T-helper 1 cell (primary cell): ENCODE measurements at places on chromosomes 3 and 15.

- no peak for DNase-seq
These were observed 236.6 kb upstream of the PROK2 start for GRCh38 chr3:72021531-72021930.

DNA sequence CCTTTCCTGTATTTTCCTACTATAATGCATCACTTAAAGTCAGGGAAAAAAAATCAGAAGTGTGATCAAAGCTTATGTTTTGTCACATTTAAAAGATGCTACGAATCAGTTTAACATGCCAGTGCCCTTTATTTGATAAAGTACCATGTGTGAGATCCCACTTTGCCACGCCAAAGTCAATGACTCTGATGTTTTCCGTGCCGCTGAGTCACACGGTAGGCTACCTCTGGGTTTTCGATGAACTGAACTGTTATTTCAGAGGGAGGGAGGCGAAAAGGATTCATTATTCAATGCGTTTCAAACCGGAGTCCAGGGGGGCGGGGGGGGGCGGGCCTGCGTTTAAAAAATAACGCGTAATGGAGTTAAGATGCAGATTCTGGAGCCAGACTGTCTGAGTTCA is 203.0 kb downstream of the ABHD5 start:
- DNase-seq = no peak

- DNase-seq = no peak
These were observed 8.2 kb downstream of the PLCD1 start for GRCh38 chr3:38021196-38021595.

DNA sequence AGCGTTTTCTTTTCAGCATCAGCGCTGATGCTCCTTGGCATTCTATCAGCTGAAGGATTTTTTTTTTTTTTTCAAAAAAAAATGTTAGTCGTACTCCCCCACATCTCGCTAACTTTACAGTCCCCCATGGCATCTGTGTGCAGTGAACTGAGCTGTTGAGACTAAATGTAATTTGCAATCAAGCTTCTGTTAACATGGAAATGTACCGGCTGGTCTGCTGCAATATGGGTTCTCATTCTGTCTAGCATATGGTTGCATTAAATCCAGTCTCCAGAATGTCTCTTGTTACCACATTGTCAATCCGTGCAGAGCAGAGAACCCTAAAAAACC is 32.2 kb upstream of the TPRG1 start:
- no peak for DNase-seq

GRCh38 chr3:172211123-172211522 is 171.7 kb downstream of the FNDC3B start:
- no peak for DNase-seq

- DNase-seq = no peak
These were observed 27.2 kb downstream of the ABI3BP start for GRCh38 chr3:100966049-100966491.

- DNase-seq = no peak
These were observed 380.6 kb downstream of the CTNNB1 start for GRCh38 chr3:41579861-41580260.

DNA sequence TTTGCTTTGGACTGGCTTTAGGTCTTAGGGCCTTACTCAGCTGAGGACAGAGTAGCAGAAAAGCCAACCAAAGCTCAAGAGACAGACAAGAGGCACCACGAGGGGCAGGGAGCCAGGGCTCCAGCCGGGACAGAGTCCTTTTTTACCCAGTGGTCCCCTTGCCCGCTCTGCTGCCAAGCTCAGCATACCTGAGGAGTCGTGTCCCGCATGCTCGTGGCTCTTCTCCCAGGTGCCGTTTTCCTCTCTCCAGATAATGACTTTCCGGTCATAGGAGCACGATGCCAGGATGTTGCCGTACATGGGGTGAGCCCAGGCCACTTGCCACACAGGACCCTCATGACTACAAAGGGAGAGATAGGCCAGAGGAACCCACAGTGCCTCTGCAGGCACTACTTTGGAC is 8.5 kb downstream of the SEC13 start:
- no peak for DNase-seq

DNA sequence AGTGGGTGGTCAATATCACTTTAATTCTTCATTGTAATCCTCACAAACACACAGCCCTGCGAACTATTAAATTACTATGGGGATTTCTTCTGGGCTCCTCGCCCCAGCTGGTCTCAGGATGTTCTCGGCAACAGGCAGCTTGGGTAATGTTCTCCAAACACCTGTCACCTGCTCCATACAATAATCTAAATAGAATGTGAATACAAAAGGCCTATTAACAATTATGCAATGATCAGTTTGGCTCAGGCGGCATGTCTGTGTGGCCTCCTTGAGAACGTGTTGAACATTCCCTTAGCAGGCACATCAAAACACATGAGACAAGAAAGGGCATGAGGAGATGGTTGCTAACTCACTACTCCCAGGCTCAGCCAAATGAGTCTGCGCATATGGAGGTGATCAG is 158.6 kb upstream of the KBTBD8 start:
- no peak for DNase-seq

DNA sequence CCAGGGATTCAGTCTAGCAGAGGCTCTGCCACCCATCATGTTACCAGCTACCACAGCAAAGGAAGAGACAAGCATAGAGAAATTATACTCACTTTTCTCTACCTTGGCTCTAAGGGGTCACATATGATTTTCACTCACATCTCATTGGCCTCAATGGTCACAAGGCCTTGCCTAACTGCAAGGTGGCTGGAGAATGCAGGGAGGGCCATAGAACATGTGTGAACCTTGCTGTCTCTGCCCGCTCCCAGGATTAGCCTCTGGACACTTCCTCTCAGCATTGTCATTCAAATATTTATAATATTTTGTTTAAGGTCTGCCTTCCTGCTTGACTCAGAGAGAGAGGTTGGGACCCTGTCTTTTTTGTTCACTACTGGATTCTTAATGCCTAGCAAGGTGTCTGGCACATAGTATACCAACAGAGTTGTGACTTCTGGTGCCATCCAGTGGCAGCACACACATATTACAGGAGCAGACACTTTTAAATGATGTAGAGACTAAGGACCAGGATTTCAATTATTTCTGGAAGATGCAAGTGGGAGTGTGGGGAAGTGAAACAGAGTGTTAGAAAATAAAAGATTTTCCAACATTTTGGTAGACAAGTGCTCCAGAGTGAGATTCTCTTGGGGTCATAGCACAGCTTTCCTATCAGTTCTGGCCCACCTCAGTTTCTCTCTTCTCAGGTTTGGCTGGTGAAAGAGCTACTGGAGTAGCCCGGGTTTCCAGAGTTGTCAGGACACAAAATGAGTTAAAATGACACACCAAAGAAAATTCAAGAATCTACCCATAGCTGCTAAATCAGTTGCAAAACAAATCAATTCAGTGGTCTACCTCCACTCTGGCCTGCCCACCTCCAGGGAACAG is 119.0 kb upstream of the RASGRP1 start:
- DNase-seq = peak; percentile 55

- DNase-seq = no peak
These were observed 242.8 kb upstream of the GBE1 start for GRCh38 chr3:82004266-82004665.

- DNase-seq = no peak
These were observed 148.1 kb downstream of the NEK11 start for GRCh38 chr3:131174752-131175151.

GRCh38 chr3:59385547-59385946 is 335.7 kb upstream of the CFAP20DC start:
- no peak for DNase-seq

GRCh38 chr15:73950831-73951561 is 24.7 kb downstream of the LOXL1 start:
- DNase-seq = peak; percentile 59

- no peak for DNase-seq
These were observed 174.3 kb downstream of the SMAD6 start for GRCh38 chr15:66876421-66876730.

- DNase-seq = no peak
These were observed 1.2 kb downstream of the KNL1 start for GRCh38 chr15:40595219-40595618.

GRCh38 chr3:96354742-96355141 is 459.7 kb upstream of the EPHA6 start:
- no peak for DNase-seq

- no peak for DNase-seq
These were observed at the start of gene ATP8B4 for GRCh38 chr15:50119063-50120040. Gene ATP8B4, minus strand, starts transcription at chr15:50119233. Its CDS starts 12,267 bp downstream, at chr15:50106966.

- DNase-seq = no peak
These were observed 58.6 kb upstream of the SLITRK3 start for GRCh38 chr3:165254812-165255211.

- peak; percentile 92 for DNase-seq
These were observed 6.3 kb upstream of the UBE2Q2 start for GRCh38 chr15:75836959-75837334.

GRCh38 chr15:26928051-26928450 is 42.9 kb upstream of the GABRG3 start:
- no peak for DNase-seq

- DNase-seq = no peak
These were observed 77.0 kb downstream of the LRIG1 start for GRCh38 chr3:66423791-66424190.

DNA sequence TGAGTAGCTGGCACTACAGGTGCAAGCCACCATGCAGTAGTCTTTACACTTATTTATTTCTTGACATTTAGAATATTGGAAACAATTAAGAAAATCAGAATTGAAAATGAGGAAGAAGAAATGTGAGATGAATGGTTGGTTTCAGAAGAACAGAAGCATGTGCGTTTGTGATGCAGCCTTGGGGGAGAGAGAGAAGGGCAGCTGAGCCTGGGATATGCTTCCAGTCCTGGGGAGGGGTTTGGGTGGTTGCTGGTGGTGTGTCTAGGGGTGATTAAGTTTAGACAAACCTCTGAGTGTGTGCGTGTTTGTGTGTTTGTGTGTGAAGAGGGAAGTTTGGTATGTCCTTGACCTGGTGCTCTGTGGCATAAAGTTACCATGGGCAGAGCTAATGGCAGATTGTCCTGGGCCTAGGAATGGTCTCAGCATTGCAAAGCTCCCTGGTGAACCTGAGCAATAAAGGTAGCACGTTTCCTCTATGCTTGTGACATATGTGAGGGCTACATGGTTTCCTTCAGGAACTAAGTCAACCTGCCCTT is 35.6 kb downstream of the CTSH start:
- no peak for DNase-seq

- DNase-seq = no peak
These were observed 10.1 kb downstream of the EFCAB12 start for GRCh38 chr3:129418041-129418973.

DNA sequence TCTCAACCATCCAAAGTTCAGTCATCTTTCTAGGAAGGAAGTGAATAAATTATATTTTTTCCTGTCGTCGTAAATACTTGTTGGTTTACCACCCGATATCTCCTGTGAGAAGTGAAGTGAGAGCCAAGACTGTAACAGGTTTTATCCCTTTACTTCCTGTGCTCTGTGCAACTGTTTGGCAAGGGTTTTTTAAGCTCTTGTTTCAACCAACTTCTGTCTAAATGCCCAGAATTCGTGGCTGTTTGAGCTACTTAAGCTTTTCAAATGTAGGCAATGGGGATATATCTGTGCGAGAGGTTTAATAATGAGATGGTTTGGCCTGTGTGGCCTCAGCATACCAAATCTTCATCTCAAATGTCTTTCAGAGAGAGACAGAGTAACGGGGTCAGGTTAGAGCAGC is 134.7 kb downstream of the LRTM1 start:
- DNase-seq = no peak

- DNase-seq = no peak
These were observed 274.0 kb downstream of the BBX start for GRCh38 chr3:107796791-107797190.

DNA sequence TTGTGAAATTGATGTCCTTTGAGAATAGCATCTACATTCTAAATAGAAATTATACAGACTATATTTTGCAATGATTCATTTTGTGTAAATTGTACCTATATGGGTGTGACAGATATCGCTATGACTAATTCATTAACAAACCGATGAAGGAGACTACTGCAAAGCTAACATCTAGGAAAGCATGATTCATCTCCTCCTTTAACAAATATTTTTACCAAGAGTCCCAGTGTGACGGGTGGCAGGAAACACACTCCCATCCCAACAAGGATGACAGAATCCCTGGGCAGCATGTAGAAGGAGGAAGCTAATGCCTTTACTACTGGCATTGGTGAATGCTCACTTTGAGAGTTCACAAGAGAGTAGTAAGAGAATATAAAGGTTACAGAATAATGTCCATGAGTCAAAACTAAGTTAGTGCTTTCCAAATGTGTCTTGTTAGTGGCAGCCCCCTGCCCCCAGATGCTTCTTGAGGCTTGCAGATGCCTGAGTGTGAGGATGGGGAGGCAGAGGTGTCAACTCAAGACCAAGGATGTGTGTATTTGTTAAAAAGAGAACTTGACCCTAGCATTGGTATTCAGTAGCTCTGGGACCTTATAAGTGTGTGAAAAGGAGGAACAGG is 180.6 kb downstream of the FMN1 start:
- DNase-seq = no peak

GRCh38 chr3:127698691-127699415 is 26.1 kb downstream of the ABTB1 start:
- DNase-seq = no peak

- DNase-seq = no peak
These were observed 82.7 kb downstream of the COL8A1 start for GRCh38 chr3:99720985-99721632.

GRCh38 chr3:126355777-126356372 is 1.3 kb downstream of the KLF15 start:
- DNase-seq = no peak

DNA sequence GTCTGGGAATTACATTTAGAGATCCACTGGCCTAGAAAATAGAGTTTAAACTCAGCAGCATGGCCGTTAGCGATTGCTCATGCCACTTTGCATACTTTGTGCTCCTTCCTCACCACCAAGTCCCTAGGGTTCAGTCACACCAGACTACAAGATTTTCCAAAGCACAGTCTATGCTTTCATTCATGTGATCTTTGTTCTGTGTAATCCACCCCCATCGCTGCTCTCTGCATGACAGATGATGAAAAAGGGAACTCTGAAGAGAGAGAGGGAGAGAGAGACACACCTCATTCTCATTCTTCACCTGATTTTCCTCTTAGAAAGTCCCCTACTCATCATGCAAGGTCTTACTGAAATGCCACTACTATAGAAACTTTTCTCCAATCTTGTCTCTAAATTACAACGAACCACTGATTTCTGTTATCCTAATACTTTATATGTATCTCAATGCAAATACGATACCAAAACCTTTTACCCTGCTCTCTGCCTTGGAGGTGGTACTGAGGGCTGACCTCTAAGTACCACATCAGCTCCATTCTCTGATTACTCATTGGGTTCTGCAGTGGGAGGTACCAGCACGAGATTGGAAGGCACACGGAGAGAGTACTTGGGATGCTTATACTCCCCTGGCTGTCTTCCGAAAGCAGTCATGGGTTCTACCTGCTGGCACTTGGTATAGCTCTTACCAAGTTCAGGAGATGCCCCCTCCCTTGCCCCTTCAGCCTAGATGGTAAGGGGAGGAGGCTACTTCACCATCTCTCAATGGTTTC is 1.1 kb upstream of the PARP15 start:
- DNase-seq = no peak

- DNase-seq = no peak
These were observed 151.8 kb downstream of the GHSR start for GRCh38 chr3:172296248-172296974.

GRCh38 chr15:48777645-48778330 is 33.1 kb downstream of the CEP152 start:
- no peak for DNase-seq
